ENCODE measurements at places on chromosomes 1 and 21.

DNA sequence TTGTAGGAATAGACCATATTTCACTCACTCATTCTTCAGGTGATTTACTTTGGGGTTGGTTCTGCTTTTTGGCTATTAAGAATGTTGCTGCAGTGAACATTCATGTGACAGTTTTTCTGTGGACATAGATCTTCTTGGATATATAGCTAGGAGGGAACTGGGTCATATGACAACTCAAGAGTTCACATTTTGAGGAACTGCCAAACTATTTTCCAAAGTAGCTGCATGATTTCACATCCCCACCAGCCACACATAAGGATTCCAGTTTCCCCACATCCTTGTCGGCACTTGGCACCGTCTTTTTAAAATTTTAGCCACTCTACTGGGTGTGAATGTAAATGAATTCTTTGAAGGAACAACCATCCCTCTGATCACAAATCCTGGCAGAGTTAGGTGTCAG lies 126.0 kb downstream of the PRDM2 start:
- no peak for DNase-seq

GRCh38 chr1:181398544-181398943 lies 84.8 kb upstream of the CACNA1E start:
- no peak for DNase-seq

GRCh38 chr1:19647643-19648042 lies 3.5 kb downstream of the NBL1 start:
- DNase-seq: no peak

- DNase-seq: no peak
Measured at GRCh38 chr1:27891196-27891889, 19.0 kb downstream of the THEMIS2 start.

DNA sequence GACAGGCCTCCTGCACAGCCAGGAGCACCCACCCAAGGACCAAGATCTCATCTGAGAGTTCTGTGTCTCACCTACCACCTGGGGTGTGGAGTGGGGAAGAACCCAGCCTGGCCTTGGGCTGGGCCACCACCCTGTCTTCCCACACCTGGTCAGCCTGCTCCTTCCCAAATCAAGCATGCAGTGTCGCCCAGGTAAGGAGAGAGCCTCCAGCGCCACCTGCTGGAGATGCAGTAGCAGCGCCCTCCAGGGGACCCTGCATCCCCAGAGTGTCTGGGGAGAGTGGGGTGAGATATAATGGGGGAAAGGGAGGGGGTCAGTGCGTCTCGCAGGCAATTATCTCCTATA lies 32.3 kb downstream of the KIAA2013 start:
- DNase-seq: peak; percentile 57

GRCh38 chr1:239706245-239706892 lies 320.0 kb downstream of the CHRM3 start:
- no peak for DNase-seq

GRCh38 chr1:114173680-114174079 lies 20.0 kb upstream of the SYT6 start:
- no peak for DNase-seq

DNA sequence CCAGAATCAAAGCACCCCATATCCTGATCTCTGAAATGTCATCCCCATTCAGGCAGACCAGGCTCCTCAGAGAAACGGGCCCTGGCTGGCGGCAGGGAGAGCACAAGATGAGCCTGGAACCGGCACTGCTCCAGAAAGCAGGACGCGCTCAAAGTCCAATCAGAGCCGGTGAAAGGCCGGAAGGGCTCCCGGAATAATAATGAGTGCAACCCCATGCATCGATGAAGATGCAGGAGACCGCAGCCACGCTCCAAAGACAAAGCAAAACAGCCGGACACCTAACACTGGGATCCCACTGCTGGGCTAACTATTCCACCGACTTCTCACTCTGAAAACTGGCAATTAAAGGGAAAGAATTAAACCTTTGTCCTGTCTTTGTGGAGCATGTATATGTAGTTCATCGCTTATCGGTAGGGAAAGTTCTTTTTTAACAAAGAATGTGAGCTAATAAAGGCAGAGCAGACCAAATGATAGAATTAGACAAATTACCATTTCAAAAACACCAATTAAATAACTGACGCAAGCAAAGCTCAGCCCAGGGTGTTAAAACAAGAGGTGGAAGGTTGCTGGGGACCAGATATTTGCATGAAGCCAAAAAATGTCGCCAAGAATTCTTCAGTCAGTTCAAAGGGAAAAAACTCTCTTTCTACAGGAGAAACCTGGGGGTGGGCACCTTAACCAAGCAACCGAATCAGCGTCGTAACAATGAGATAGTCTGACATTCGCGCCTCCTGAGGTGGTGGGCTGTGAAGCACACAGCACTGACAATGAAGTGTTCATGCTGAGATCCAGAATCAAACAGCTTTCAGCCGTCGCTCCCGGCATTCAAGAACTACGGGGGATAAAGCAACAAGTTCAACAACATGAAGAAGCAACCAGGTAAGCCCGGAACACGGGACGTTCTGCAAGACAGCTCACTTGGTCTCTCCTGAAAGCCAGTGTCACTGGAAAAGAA lies 95.2 kb downstream of the NPHP4 start:
- no peak for DNase-seq

DNA sequence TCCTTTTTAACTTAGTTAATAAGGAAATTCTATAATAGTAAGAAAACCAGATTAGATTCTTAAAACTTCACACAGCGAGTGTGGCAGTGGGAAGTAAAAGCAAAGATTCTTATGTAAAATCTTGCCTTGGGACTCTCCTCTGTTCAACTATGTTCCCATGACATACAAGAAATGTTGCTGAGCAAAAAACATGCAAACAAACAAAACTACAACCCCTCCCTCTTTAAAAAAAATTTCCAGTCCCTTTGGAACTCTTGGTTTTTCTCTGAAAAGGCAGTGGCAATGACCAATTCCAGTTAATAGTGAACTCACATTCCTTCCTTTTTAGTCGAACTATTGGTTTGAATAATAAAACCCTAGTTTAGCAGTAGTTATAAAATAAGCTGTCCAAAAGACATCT lies 453.1 kb upstream of the ZRANB2 start:
- DNase-seq: no peak

DNA sequence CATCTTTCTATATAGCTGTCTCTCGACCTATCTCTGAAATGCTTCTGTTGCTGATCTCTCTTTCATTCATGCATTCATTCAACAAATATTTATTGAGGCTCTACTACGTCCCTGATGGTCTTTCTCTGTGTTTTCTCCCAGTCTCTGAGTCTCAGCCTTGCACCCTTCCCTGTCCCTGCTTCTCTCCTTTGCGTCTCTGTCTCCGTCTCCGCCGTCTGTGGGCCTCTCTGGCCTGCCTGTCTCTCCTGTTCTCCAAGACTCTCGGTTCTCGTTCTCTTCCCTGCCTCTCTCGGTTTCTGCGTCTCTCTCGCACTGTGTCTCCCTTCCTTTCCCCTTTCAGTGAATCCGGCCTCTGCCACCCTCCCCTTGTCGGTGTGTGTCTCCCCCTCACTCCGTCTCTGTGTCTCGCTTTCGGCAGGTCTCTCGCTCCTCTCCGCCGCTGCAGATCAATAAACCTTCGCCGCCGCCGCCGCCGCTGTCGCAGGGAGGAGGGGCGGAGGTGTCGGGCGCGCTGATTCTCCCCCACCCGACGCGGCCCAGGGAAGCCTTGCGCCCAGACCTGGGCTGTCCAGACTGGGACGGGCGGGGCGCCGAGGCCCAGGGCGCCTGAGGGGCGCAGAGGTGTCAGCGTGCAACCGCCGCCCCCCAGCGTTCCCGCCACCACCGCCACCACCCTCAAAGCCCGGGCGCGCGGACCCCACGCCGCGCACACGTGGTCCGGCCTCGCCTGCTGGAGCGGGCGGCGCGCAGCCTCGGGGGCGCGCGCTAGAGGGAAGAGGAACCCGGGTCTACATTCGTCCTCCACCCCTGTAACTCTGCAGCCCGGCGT lies 3.0 kb downstream of the EFNA3 start:
- no peak for DNase-seq

GRCh38 chr1:193676996-193677549 lies 490.7 kb upstream of the B3GALT2 start:
- DNase-seq: no peak

DNA sequence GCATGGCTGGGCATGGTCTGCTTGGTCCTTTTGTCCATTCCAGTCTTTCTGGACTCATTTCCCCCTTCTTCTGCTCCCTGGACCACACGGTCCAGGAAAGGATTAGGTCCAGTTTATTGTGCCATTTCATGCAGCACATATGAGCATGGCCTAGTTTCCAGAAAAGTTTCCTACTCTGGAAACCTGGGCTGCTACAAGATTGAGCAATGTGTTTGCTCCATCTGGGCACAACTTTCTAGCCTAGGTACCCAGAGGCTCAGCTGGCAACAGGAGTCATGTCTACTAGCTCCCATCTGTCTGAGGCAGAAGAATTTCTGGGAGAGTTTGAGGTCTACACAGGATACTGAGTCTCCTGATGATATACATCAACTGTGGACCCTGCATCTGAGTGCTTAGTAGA lies 14.8 kb downstream of the FMOD start:
- no peak for DNase-seq

GRCh38 chr1:187928288-187928687 lies 1099.5 kb downstream of the PLA2G4A start:
- no peak for DNase-seq

DNA sequence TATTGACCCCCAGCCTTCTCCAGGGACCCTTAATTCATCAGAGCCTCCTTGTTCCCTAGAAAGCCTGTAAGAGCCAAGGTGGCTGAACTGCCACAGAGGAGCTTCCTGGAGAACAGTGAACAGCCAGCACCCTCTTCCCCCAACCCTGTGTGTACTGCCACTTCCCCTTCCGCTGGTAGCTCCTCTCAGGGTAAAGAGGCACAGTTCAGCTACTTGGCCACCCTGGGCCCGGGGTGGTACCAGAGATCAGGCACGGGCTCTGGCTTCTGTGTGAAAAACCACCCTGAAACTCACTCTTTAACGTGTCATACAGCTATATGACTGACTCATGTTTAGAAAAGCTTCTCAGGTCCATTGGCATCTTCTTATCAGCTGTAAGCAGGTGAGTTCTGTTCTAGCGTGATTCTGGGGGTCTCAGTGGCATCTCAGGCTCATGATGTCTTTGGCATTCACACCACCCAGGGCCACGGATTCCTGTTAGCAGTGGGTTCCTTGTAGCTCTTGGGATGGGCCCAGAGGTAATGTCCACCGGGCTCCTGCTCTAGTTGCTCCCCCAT lies 22.4 kb downstream of the ARMH1 start:
- DNase-seq: no peak

GRCh38 chr1:26252718-26253117 lies 18.7 kb downstream of the CEP85 start:
- DNase-seq: no peak

GRCh38 chr1:238380167-238380566 lies 489.4 kb upstream of the ZP4 start:
- no peak for DNase-seq

DNA sequence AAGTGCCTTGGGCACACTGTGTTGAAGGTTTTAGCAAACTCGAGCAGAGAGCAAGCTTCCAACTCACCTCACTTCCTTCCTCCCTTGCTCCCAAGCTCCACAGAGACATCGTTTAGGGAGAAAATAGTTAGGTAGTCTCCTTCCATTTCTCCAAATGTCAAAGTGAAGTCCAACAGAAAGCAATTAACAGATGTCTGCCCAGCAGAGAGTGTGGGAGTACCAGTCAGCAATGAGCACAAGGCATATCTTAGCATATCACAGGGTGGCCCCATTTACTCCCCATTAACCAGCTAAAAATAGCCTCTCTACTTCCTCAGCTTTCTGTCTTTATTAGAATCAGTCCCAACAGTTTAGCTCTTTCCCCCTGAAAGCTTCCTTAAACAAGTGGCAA lies 334.2 kb upstream of the CAMK1G start:
- DNase-seq: no peak

DNA sequence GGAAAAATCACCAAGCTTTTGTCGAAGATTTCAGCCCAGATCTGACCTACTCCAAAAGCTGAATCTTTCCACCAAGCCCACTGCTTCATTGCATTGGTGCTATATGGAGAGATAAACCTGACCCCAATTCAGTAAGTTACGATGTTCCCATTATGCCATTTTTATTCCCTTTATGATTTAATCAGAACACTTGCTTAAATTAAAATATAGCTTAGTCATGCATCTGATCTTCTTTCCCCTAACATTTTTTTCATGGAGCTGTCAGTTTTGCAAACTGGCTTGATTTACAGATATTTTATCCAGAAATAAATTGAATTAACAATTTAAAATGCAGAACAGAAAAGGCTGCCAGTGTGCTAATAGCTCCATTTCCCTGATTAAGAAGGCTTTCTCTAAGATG lies 503.5 kb upstream of the C1orf87 start:
- DNase-seq: no peak

DNA sequence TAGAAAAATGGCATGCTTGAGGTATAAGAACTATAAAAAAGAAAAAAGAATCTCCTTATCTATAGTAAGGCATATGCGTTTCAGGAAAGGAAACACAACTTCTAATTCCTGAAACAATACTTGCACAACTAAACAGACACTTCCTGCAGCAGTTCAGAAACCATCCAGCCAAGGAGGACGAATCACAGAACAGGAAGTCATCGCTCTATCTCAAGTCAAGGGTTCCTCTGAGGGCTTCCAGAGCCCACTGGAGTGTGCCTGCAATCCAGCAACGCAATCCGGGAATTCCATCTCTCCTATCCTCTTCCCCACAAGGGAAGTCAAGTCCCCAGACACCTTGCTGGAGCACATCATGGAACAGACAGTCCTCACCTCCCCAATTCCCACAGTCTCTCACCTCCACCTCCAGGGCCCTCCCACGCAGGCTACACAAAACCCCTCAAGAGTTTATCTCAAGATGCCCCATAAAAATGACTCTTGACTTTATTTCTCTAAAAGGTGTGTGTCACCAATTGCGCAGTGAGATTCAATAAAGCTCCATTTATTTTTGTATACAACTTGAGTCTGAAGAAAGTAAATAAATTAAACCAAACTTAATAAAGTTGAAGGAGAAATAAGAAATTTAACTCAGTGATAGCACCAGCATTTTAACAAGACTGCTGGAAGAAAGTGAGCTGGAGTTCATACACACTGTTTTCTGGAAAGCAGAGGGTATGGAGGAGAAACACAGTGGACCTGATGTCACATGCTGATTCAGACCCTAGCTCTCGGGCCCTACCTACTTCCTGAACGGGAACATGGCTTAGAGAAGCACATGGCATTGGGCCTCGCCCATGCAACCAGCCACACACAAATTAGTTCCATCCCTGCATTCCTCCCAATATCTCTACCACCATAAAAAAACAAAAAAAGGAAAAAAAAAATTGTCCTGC lies 39.9 kb downstream of the SIPA1L2 start:
- DNase-seq: no peak

DNA sequence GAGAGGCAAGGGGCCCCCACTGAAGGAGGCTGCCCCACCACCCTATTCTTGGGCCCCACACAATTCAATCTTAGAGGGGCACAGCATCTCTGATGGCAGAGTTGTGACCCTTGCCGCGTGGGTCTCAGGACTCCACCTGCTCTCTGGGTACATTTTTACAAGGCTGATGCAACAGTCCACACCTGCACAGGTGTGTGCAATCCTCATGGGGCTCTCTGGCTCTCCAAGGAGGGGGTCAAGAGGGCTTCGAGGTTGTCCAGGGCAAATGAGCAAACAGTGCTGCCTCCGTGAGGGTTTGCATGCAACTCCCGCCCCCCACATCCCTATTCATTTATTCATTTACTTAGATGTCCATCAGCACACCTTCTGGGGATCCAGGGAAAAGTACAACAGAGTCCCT lies 81.6 kb upstream of the IFFO2 start:
- no peak for DNase-seq

- no peak for DNase-seq
Measured at GRCh38 chr1:159953536-159954515, at the start of gene SLAMF9. SLAMF9 (minus strand) TSS chr1:159954237; CDS start chr1:159954137, 100 bp downstream.

- no peak for DNase-seq
Measured at GRCh38 chr1:217089361-217090014, 366.3 kb upstream of the ESRRG start.

- DNase-seq: no peak
Measured at GRCh38 chr1:170204121-170204520, 58.4 kb downstream of the NTMT2 start.

Measured in stimulated activated CD8-positive, alpha-beta memory T cell treated with anti-CD3 and anti-CD28 coated beads, Interleukin-4, amount 100 ng/mL, for 1 hour (primary cell).